Stimulated activated CD8-positive, alpha-beta memory T cell treated with anti-CD3 and anti-CD28 coated beads, Interleukin-4, amount 100 ng/mL, for 1 hour (primary cell): ENCODE measurements at places on chromosomes 11 and 22.

- no peak for DNase-seq
Measured at GRCh38 chr11:118126082-118126838, 26.4 kb downstream of the SCN4B start.

DNA sequence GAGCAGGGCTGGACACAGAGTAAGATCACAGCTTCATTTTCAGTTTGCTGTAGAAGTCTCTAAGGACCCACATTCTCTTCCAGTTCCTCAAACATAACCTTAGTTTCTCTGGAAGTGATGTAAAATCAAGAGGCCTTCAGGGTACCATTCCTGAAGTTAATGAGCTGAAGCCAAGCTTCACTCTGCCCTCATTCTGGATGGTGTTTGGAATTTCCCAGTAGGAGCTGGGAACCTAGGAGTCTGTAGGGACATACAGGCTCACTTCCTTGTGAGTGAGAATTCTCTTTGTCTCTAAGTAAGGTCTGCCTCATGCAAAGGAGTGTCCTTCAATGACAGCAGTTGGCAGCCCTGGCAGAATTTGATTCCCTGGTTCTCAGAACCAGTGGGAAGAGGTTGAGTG lies 142.4 kb upstream of the NARS2 start:
- no peak for DNase-seq

DNA sequence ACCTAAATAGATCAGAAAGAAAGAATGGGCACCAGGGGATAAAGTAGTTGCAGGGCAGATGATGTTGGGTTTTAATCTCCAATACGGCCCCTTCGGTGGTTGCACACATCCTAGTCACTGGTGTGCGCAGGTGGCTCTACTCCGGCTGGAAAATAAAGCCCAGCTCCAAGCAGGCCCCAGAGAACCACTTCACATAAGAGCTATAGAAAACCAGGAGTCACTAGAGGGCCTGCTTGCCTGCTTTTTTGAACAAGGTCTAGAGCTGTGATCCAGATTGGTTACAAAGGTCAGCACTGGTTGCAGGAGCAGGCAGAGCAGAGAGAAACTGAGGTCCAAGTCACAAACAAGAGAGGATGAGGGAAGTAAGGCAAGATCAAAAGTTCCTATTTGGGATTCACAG lies 41.5 kb upstream of the MS4A8 start:
- DNase-seq = no peak

DNA sequence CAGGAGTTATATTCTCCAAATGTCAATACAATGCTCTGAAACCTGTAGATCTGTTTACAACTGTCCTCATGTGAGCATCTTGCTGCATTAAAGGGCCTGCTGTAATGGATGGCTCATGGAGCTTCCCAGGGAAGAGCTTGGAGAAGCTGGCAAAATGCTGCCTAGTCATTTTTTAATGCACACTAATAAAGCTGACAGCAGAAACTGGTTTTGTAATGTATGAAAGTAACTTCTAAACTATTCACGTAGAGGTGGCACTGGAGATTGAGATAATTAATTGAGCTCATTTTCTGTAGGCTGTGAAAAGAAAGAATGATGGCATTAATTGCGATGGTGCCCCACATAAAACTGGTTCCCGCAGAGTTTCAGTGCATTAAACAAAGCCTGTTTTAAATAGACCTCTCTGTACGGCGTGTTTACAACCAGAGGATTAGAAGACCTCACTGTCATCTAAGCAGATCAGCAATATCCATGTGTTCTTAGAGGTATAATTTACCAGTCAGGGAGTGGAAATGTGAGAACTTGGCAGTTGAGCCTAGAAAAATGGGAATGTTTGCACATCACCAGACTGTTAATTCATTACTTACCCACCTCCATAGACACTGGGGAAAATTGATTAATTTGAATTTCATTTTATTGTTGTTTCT lies 16.0 kb downstream of the POLA2 start:
- DNase-seq = no peak

DNA sequence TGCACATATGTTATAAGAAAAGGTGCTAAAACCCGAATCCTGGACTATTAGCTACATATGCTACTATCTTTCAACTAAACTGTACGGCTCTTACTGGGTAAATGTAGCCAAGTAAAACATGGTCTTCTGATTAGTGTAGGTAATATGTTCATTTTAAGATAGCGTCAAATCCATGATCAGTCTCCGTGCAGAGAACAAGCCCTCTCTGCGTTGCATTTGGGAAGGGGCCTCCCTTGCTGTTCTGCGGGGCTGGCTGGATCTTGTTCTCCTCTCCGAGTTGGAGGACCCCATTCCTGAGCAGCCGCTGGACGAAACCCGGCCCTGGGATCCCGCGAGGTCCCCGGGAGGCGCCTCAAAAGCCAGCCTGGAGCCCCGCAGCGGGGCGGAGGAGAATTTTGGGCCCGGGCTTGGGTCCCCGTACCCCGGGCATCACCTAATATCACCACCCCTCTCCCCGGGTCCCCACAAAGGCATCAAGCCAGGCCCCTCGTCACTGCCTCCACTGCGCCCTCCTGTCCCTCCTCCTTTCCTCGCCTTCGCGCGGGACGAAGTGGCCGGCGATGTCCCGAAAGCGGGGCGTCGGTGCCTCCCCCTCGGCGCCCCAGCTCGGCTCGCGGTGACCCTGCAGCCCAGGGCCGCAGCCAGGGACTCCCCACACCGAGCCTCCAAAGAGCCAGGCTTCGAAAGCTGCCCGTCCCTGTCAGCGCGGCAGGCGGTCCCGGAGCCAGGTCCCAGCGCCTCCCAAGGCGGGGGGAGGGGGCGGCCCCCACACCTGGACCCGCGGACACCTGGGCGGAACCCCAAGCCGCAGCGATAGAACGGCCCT lies 54.5 kb upstream of the FBXO3 start:
- no peak for DNase-seq

- DNase-seq = no peak
Measured at GRCh38 chr11:5841797-5842196, at the start of gene OR52E6. TSS of gene OR52E6 (minus strand) at chr11:5841897. CDS start at chr11:5841897, 0 bp downstream.

DNA sequence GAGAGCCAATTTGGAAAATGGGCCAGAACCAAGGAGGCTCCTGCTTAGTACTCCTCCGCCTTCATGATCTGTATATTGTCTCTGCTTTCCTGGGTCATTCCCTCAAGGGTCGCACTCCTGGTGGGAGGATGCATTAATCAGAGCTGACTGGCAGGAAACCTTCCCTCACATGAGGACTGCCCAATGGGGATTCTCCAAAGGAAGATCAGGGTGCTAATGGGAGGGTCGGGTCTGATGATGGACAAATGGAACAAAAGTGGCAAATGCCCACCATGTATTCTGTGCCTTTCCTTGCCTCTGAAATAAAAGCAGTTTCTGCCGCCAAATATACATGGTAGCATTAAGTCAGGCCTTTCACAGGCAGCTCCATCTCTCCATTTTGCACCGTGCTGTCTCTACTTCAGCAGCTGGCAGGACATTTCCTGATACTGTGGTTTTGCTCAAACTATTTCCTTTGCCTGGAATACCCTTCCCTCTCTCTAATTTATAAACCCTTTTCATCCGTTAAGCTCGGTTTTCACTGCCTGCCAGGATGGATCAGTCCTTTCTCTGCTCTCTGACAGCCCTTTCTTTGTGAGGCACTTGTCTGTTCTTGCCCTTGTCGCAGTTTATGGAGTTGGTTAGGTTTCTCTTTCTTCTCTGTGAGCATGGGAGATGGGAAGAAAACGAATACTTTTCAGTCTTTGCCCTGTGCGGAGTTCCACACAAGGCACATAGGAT lies 13.5 kb downstream of the SREBF2 start:
- DNase-seq = no peak

DNA sequence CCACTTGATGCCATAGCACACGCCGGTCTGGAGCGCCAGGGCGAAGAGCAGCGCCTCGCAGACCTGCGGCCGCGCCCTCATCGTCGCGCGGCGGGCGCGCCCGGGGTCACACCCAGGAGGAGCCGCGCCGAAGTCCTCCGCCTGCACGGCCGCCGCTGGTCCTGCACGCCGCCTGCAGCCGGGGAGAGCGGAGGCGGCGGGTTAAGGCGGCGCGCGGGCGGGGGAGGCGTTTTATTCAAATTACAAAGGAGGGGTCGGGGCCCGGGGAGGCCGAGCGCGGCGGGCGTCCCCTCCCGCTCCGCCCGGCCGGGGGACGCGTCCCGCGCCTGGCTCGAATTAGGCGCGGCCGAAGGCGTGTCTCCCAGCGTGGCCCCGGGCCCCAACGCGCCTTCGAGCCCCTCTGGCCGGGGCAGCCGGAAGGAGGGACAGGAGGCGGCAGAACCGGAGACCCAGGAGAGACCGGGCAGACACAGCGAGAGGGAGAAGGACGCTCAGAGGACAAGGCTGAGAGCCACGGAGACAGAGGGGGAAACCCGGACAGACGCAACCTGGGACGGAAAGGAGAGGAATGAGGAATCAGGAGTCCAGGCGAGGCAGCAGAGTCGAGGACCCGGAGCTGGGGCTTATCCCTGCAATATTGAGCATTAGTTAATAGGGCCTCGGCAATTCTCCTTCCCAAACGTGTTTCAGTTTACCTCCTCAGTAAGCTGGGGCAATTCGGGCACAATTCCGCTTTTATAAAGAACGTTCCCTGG lies at the start of gene WNT11:
WNT11 (minus strand) TSS at position 176 of the 755 bp plus-strand sequence; CDS start at position 81, 95 bp downstream.
- no peak for DNase-seq

- DNase-seq = no peak
Measured at GRCh38 chr11:27603376-27603990, 96.8 kb downstream of the BDNF start.

DNA sequence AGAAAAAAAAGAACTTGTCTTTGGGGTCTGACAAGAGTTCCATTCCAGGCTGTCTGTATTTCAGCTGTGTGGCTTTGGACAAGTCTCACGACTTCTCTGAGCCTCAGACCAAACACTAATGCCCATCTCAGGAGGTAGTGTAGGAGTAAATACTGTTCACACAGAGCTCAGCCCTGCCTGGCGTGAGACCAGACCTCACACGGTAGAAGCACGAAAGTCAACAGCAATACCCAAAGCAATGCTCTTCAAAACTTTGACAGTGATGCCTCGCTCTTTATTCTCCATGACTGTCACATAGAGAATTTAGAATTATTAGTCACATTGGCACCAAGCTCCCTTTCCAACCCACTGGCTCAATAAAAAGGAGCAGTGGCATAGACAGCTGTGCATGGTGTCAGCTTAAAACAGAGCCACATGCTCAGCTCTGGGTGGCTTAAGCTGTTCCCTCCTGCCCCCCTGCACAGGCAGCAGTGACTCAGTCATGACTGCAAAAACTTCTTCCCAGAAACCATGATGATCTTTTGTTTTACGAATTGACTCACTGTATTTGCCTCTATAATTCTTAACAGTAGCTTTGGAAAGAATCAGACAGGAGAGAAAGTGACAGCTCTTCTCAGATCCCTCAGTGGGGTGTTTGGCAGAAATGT lies 74.0 kb upstream of the PHF21B start:
- no peak for DNase-seq

DNA sequence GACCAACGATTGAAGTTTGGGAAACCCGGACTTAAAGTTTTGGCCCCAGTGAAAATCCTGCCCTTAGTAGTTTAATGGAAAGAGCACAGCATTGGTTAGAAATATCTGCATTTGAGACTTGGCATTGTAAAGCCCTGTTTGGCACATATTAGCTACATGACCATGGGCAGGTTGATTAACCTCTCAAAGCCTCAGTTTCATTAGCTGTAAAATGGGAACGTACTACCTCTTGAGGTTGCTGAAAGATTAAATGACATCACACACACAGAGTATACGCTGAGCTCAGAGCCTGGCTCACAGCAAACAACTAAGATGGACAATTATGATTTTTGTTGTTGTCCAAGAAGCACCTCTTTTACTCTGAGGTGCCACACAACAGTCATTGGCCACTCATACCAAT lies 153.0 kb upstream of the TIMP3 start:
- no peak for DNase-seq

- no peak for DNase-seq
Measured at GRCh38 chr22:39254122-39254521, 9.3 kb upstream of the PDGFB start.
